Pons (tissue), 1 donor: ENCODE measurements at places on chromosomes 5 and 9.

GRCh38 chr9:90309809-90310520 is 332.7 kb downstream of the DIRAS2 start:
- no peak for DNase-seq

- DNase-seq: no peak
Measured at GRCh38 chr5:59066367-59067163, 483.7 kb downstream of the RAB3C start.

- DNase-seq: no peak
Measured at GRCh38 chr5:170617533-170618490, 114.0 kb downstream of the KCNIP1 start.

- no peak for DNase-seq
Measured at GRCh38 chr5:41874512-41875060, 4.4 kb upstream of the OXCT1 start.

DNA sequence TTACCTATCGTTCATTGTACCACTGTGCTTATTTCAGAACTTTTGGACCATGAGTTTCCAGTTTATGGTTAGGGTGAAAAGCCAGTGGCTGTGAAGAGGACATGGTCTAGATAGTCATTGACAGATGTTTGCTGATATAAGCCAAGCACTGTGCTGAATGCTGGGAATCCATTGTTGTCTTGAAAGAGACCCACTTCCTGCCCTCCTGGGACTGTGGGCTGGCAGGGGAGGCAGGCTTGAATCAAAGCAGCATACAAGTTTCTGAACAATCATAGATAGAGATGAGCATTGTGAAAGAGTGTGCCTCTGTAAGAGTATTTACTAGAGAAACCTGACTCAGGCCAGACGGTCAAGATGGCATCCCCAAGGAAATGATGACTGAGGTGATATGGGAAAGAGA is 73.4 kb downstream of the NMUR2 start:
- no peak for DNase-seq

DNA sequence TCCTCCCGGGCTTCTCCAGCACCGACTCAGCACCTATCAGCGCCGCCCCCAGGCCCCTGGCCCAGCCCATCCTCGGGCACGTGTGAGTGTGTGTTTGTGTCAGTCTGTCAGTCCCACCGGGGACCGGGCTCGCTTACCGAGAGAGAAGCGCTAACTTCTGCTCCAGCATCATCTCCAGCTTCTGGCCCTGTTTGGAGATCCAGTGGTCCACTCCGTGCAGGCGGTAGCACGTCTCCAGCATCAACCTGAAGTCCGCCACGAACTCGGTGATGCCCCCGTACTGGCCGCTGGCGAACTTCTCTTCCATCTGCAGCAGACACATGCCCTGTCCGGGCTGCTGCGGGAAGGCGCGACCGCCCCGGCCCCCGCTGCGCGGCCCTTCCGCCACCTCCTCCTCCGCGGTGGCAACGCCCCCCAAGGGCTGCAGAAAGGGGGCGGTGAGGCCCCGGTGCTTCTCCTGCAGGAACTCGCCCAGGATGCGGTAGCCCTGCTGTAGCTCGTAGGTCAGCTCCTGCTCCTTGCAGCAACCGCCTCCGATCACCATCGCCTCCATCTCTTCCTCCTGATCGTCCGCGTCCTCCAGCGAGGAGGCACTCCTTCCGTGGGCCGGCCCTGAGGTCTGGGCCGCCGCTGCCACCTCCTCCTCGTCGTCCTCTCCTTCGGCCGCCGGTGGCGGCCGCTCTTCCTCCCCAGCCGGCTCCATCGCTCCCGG is 8.2 kb downstream of the RANBP6 start:
- DNase-seq: peak; percentile 25

DNA sequence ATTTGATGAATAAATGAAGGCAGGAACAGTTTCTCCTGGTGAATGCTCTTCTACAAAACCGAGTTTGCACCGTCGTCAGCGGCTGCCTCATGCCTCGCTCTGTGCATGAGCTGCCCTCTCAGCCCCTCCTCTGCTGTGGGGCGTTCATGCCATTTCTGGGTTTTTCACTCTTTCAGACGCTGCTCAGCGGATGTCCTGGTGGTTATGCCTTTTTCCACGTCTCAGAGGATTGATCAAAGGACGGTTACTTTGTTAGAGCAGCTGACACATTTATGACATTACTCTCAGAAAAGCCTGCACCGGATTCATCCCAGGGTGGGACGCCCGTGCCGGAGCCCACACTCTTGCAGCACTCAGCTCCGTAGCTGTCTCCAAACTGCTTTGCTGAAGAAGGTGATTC is 195.9 kb upstream of the PPP1R26 start:
- DNase-seq: no peak

- no peak for DNase-seq
Measured at GRCh38 chr5:80977764-80978163, 17.6 kb downstream of the RASGRF2 start.

DNA sequence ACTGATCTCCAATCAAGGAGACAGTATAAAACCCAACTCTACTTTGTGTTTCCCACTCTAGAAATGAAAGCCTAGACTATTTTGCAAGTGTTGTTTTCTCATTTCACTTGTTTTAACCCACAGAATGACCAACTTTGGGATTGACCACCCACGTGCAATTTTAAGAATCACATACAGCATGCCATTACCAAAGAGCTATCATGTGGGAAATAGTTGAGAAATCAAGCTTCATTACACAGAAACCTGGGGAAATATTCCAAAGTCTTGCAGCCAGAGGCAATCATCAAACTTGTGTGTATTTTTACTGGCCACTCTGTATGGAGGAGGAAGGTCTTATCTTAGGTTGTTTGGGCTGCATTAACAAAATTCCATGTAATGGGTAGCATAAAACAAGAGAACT is 451.4 kb upstream of the DAB2 start:
- no peak for DNase-seq
